ENCODE measurements at places on chromosomes 7 and 10. TPM values are rescaled to one million over a fixed set of nuclear protein-coding genes. Genes with fewer than 3 reads are reported as not detected.

Gene CCZ1B
- 94.8 TPM for total RNA-seq

Gene HYAL4
- not detected for total RNA-seq

Gene TMEM229A
- not detected for total RNA-seq

Gene ADIRF
- total RNA-seq: not detected

Gene FAM204A
- 61.8 TPM for total RNA-seq

Gene PDZD7
- total RNA-seq: 0.47 TPM

Gene OLAH
- 0.44 TPM for total RNA-seq

Gene GFRA1
- total RNA-seq: not detected

Gene GRM3
- total RNA-seq: not detected

Gene ZP3
- 4.2 TPM for total RNA-seq

Gene TMEM72
- total RNA-seq: not detected

Gene C1QL3
- not detected for total RNA-seq

Gene DTX2
- total RNA-seq: 28.0 TPM

Gene HABP2
- total RNA-seq: not detected

Gene AKR1C3
- not detected for total RNA-seq

Gene ZNF804B
- total RNA-seq: not detected
